Bronchus fibroblast of lung (primary cell): ENCODE measurements at places on chromosomes 1 and 21. TPM values are rescaled to one million over a fixed set of nuclear protein-coding genes. Genes with fewer than 3 reads are reported as not detected.

Gene PCP4L1
- total RNA-seq, result not detected in 2 replicates

Gene TAF1A
- 3.6 and 6.4 TPM in 2 replicates for total RNA-seq

Gene WNT4
- not detected in 2 replicates for total RNA-seq

Gene FCAMR
- not detected in 2 replicates for total RNA-seq

Gene PLD5
- total RNA-seq, result under 0.01 and 0.15 TPM in 2 replicates

Gene LCA5L
- 0.17 and 0.59 TPM in 2 replicates for total RNA-seq

Gene C1orf115
- total RNA-seq, result 2.2 and 2.9 TPM in 2 replicates

Gene ETV3L
- not detected in 2 replicates for total RNA-seq

Gene OR6K3
- not detected in 2 replicates for total RNA-seq

Gene RGS1
- total RNA-seq, result not detected in 2 replicates

Gene LCE1C
- not detected in 2 replicates for total RNA-seq

Gene ESPN
- under 0.01 TPM in 1 of 2 replicates, not detected in the other for total RNA-seq

Gene FLG2
- total RNA-seq, result not detected in 2 replicates

Gene KRTAP13-2
- total RNA-seq, result not detected in 2 replicates

Gene SERINC2
- 110 and 119 TPM in 2 replicates for total RNA-seq

Gene RNU1-2
- under 0.01 TPM in 1 of 2 replicates, not detected in the other for total RNA-seq

Gene BTBD8
- total RNA-seq, result 1.6 and 3.9 TPM in 2 replicates

Gene TARS2
- 22.0 and 27.2 TPM in 2 replicates for total RNA-seq

Gene COL16A1
- total RNA-seq, result 31.4 and 39.8 TPM in 2 replicates

Gene LRRIQ3
- total RNA-seq, result 0.15 and 0.17 TPM in 2 replicates

Gene LCE1E
- not detected in 2 replicates for total RNA-seq

Gene HSD3B1
- total RNA-seq, result not detected in 2 replicates

Gene POU3F1
- not detected in 2 replicates for total RNA-seq

Gene IFNLR1
- total RNA-seq, result not detected in 2 replicates

Gene DISP1
- 3.0 and 4.2 TPM in 2 replicates for total RNA-seq
